Dermis microvascular lymphatic vessel endothelial cell (primary cell): ENCODE measurements at places on chromosomes 7 and 10.

DNA sequence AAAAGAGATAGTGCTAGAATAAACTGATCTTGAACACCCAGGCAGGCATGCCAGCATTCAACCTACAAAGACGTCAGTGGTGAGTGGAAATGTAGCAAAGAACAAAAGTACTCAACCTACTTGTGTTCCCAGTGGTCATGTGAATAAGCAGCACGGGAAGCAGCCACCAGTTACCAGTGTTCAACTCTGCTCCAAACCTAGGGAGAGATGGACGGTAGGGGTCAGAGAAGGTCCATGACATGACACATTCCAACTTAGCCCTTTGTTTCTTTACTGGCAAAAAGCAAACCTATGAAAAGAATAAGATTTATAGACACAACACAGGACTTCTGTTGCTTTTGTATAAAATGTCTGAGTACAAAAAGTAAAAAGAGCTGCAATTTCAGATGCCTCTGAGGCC lies 511.4 kb downstream of the XPNPEP1 start:
- no peak for DNase-seq

DNA sequence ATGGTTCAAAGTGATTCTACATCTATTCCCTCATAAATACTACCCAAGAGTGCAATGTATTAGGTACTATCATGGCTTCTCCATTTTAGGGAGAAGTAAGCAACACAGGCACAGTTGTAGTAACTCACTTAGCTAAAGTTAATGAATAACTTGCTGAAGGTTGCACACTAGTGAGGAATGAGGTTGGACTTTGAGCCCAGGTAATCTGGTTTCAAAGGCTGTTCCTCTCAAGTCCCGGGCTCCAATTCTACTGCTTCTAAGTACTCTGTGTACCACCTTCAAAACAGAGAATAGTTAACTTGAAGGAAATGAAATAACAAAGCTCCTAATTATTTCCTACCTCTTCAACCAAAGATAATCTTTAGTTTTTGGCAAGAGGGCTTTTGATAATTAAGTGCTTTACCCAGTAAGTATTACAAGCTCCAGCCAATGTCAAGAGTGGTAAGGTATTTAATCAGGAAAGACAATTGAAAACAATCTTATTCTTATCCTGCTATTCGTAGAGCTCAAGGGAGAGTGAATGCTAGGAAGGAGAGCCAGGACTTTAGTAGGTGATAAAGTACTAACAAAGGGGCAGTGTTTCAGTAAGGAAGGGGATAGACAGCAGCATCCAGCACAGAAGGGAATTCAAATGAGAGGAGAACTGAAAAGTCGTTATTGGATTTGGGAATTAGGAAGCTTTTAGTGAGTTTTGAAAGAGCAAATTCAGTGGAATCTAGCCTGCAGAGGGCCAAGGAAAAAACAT lies 158.2 kb upstream of the PTPRZ1 start:
- no peak for DNase-seq

- DNase-seq, result no peak
Measured at GRCh38 chr10:129169115-129169514, 297.9 kb upstream of the MGMT start.

GRCh38 chr7:19621740-19622139 lies 87.1 kb downstream of the POLR1F start:
- no peak for DNase-seq

GRCh38 chr7:95046494-95047240 lies 139.3 kb downstream of the PPP1R9A start:
- no peak for DNase-seq

- DNase-seq, result no peak
Measured at GRCh38 chr7:1400371-1400770, 58.9 kb downstream of the MICALL2 start.

DNA sequence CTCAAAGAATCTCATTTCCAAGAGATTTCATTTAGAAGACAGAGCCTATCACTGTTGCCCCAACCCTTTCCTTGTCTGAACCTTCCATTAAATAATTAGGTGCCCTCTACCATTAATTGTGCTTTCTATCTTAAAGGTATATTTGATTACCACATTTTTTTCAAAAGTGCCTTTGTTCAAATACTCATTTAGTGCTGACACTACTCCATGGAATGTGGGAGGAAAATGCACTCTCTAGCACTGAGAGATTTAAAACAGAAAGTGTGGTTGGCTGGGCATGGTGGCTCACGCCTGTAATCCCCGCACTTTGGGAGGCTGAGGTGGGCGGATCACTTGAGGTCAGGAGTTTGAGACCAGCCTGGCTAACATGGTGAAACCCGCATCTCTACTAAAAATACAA lies 119.8 kb downstream of the CACNA2D1 start:
- no peak for DNase-seq

GRCh38 chr10:117778241-117778640 lies 235.7 kb downstream of the EMX2 start:
- no peak for DNase-seq

GRCh38 chr7:128963327-128963757 lies 25.6 kb downstream of the IRF5 start:
- peak; percentile 32 for DNase-seq

DNA sequence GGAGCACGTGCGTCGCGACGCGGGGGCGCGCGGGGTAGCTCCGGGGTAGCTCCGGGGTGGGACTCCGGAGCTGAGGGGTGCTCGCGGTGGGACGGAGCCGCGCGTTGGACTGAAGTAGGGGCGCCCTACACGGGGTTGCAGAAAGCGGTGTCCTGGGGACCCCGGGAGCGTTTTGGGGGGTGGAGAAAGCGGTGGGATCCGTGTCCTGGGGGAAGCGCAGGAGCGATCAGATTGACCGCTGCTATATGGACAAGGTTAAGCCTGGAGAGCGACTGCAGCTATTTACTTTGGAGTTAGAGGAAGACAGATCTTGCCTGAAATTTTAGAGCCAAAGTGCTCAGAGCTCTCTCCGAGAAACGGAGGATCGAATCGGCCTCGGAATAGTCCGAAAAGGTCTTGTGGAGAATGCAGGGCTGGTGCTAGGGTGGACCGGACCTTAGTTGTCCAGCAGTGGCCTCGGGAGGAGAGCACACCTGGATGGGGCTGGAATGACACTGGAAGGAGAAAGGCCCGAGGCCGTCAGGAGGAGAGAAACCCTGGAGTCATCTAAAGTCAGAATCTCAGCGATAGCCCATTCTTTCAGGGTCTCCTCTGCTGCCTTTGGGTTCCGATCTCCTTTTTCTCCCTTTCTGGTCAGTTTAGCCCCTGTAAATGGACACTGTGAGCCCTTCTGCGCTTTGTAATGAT lies 564 bp downstream of the PDSS1 start:
- no peak for DNase-seq

GRCh38 chr7:104231054-104232046 lies 23.5 kb upstream of the ORC5 start:
- DNase-seq, result peak; percentile 58

GRCh38 chr10:8037199-8037801 lies 17.2 kb upstream of the GATA3 start:
- no peak for DNase-seq

DNA sequence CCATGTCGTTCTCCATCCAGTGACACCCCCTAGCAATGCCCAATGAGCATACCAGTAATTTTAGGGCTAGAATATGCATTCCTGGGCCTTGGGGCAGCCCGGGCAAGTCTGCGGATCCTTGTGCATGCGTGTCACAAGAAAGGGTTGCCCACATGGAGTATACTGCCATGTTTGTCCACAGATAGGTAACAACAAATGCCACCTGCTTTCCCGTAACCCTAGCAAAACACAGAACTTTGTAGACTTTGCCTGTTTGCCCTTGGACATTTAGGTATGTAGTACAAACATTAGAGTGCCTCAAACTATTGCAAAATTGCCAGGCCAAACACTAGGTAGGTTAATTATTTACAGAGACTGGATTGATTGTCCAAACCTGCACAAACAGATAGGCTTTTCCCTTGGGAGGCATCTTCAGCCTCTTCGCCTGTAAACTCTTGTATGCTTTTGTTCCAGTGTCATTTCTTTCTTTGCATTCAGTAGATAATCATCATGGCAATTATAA lies 117.0 kb downstream of the ADCY1 start:
- no peak for DNase-seq
